ENCODE measurements at places on chromosomes 3 and 15. TPM values are rescaled to one million over a fixed set of nuclear protein-coding genes. Genes with fewer than 3 reads are reported as not detected.

PLSCR5 gene
- not detected for total RNA-seq

DNA sequence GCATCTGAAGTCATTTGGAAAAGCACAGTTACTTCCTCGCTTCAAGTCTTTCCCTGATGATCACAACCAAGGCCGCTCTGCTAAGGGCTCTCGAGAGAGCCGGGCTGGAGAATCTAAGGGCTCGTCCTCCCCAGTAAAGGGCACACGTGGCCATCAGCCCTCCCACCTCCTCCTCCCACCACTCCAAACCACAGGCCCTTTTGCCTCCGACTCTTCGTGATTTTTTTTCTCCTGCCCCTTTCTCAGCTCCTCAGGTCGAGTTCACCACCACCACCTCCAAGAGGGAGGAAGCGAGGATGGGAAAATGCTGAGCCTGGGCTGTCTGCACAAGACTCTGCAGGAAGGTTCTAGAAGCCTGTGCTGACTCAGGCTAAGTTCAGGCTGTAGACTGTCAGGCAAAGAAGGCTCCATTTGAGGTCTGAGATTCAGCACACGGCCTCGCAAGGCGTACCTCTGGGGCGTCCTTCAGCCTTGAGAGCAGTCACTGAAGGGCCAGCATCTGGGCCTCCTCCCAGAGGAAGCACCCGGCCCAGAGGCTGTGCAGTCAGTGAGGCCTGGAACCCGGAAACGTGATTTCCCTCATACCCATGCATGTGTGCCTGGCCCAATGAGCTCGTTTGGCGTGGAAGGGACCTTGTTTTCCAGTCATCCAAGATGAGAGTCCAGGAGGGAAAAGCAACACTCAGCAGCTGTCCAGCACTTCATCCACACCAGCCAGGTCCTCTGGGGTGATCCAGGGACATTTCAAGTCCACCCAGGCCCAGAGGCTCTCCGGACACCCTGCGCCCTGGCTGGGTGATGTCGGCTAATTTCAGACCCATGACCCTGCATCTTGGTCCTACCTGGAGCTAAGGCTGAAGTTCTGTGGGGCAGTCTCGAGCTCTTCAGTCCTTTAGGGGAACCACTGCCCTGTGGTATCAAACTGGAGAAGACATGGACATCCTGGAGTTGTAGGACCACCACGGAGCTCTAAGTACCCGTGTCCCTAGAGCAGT is 196.8 kb downstream of the XXYLT1 start:
- DNase-seq, result no peak

GRCh38 chr15:39668457-39668856 is 87.6 kb downstream of the THBS1 start:
- DNase-seq, result no peak

DNA sequence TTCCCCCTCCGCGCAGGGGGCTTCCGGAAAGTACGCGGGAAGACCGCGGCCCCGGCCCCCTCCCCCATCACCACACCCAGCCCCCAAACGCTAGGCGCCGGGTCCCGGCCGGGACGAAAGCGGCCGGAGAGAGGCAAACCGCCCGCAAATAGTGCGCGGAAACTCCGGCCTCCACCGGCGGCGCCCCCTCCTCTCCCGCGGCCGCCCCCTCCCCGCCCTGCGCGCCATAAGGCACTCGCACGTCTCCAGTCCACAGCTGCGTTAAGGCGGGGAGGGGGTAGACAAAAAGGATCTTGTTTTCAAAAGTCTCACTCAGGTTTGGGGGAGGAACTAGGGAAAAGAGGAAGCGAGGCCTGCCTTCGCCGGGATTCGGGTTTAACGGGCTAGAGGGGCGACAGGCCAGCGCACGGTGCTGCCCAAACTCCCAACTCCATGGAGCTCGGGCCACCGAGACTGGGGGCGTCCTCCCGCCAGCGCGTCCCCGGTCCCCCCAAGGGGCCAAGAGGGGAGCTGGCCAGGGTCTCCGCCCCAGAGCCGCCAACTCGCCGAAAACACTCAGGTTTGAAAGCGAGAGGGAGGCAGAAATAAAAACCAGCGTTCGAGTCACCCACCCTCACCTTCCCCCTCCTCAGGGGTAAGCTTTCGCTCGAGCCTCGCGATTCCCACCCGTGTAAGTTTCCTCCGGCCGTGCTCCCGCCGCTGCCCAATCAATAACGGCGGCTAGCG is 1.8 kb downstream of the ANP32A start:
- peak; percentile 68 for DNase-seq

GLDN gene
- 1.5 TPM for total RNA-seq

EAF2 gene
- total RNA-seq, result 8.8 TPM

- no peak for DNase-seq
These were observed 13.0 kb downstream of the TGM5 start for GRCh38 chr15:43253431-43254403.

ALG1L2 gene
- total RNA-seq, result not detected

DNA sequence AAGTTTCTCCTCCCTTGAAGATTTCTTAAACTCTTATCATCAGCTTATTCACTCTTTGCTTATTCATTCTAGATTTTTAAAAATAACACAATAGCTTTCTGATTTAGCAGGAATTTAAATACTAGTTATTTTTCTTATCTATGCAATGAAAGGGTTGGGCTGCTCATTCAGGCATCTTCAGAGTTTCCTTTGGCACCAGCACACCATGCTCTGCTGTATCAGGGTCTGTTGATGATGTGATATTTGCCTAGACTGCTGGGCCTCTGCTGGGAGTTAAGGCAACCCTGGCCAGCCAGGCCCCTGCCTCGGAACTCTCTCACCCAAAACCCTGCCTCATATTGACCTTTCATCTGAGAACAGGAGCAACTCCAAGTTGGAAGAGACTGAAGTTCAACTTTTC is 35.0 kb downstream of the DRD3 start:
- DNase-seq, result no peak

GRCh38 chr3:162601101-162601670 is 1104.6 kb downstream of the OTOL1 start:
- no peak for DNase-seq

TICRR gene
- total RNA-seq, result 37.1 TPM

DNA sequence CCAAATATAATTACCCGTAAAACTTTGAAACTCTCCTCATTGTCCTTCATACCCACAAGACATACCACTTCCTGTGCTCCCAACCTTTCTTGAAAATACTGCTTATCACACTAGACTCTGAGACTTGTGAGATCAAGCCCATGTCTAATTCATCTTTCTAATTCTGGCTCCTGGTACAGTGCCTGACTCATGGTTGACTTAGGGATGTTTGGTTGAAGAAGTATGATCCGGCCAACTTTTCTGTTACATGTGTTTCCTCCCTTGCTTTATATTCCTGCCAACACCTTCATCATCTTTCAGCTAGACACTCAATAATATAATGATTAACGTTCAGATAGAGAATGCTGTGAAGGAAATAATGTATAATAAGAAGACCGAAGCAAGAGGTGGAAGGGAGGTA is 58.2 kb downstream of the MEX3B start:
- no peak for DNase-seq

DNA sequence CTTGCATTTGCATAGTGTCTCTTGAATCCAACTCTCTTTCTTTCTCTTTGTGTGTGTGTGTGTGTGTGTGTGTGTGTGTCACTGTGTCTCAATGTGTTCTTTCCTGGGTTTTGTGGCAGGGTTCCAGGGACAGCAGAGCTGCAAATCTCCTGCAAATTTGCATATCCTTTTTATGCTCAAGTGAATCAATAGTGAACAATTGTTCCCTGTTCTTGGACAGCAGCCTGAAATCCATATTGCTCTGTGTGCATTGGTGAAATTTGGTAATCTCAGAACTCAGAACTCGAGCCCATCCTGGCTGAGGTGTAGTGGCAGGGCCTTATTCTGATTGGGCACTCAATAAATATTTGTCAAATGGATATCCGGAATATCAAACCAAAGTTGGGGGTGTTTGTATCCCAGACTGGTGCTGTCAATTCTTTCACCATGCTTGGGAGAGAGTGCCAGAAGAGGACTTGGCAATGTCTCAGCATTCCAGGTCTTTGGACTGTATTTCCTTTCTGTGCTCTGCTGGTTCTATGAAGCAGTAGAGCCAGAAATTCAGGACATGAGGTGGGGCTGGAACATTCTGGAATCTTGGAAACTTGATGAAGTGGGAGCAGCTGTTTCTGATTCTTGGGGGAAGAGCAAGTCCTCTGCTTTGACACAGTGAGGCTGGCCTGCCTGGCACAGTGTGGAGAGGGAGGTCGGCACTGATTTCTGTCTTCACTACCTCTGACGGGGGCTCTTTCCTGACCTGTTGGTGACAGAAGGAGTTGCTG is 380.6 kb upstream of the C2CD4B start:
- no peak for DNase-seq

TM6SF1 gene
- total RNA-seq, result 1.8 TPM

CHRNA5 gene
- total RNA-seq, result 26.2 TPM

- DNase-seq, result no peak
These were observed 6.3 kb downstream of the SPSB4 start for GRCh38 chr3:141057436-141057835.
